ENCODE measurements at places on chromosomes 7 and 10. TPM values are rescaled to one million over a fixed set of nuclear protein-coding genes. Genes with fewer than 3 reads are reported as not detected.

- peak; percentile 78 for DNase-seq
Measured at GRCh38 chr7:122944682-122945303, 50.7 kb downstream of the TAS2R16 start.

DNA sequence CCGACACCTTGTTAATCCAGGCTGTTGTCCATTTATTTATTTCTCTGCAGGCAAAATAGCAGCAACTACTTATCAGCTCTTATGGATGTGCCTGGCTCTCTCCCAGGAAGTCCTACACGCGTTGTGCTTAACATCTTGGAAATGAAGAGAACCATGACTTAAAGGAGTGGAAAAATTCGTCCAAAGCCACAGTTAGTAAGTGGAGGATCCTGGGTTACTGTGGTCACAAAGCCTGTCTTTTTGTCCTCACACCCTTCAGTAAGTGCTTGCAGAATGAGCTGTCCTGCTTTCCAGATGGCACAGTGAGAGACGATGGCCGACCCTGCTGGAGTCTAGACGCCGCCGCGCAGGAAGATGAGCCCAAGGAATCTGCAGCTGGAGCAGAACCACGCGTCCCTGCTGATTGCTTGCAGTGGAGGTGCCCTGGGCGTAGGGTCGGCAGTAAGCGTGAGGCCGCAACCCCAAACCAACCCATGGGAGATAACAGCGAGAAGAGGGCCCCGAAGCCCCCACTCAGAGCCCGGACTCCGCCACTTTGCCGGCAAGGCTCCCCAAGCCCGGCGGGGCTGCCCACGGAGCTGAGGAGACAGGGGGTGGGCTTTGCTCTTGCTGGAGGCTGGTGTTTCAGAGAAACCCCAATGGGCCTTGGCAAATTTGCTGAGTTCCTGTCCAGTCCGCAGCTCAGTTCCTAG, 178.6 kb downstream of the CXCL12 start:
- no peak for DNase-seq

The AKR1C8 gene
- 0.05 TPM for total RNA-seq

The NRAP gene
- total RNA-seq = not detected

The RBM48 gene
- total RNA-seq = 15.9 TPM

The NEURL1 gene
- total RNA-seq = 0.05 TPM

The LRMDA gene
- 11.7 TPM for total RNA-seq
